ENCODE measurements at places on chromosomes 16 and 17.
A peak's percentile ranks its signal among the peaks of the same experiment; 100 is the strongest.

GRCh38 chr16:64440421-64440831 lies 681.4 kb downstream of the CDH11 start:
- DNase-seq: no peak

- DNase-seq: no peak
These were observed 51.0 kb upstream of the SREBF1 start for GRCh38 chr17:17887752-17888304.

DNA sequence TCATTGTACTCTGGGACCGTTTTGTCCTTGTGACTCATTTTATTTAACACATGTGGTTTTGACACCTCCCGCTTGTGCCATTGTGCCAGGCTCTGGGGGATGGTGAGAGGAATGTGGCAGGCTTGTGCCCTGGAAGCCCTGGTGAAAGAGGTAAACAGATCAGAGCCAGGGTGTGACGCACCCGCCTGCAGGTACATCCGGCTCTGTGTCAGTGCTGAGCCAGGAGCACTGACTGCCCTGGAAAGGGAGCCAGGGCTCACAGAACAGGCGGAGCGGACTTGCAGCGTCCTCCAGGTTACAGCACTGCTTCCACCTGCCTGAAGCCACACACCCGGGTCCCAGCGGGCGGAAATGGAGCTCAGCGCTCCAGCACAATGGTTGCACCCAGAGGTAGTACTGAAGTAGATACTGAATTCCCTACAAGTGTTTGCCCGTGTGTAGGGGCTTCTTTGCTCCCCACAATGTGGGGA lies 30.6 kb downstream of the CDRT15 start:
- DNase-seq: peak; percentile 58

DNA sequence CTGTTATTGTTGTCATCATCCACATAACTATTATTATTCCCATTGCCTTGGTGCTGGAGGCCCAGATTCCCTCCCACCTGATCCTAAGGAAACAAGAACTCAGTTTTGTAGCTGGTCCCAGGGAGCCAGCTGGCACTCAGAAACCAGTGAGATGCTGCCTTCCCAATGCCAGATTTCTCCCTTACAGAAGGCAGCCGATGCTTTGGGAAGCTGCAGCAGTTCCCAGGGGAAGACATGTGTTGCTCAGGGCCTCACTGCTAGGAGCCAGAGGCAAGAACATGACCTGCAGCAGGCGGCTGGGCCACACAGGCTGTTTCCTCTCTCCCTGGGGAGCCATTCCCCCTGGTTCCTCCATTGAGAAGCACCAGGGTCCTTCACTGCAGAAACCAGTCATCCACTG lies 59.9 kb upstream of the GRIN2A start:
- DNase-seq: no peak

DNA sequence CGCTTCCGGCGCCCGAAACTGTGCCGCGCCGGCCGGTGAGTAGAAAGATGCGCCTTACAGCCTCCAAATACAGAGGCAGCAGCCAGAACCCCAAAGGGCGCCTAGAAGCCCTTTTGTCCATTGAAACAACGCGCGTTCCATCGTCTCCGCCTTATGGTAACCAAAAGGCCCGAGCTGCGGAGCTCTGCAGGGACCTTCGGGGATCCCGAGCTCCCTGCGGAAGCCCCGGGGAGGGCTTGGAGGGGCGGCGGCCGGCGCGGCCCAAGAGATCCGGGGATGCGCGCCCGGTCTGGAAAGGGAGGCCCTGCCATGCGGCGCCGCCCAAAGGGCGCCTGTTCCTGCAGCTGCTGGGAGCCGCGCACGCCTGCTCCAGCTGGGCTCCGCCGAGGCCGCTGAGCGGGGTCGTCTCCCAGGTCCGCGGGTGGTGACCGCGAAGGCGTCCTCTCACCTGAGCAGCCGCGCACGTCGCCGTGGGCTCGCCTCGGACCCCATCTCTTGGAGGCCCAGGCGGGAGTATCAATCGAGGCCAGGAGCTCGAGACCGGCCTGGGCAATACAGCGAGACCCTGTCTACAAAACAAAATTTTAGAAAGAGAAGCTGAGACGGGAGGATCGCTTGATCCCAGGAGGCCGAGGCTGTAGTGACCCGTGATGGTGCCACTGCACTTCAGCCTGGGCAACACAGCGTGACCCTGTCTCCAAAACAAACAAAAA lies 742 bp upstream of the FBXO31 start:
- no peak for DNase-seq

- DNase-seq: no peak
These were observed 56.9 kb upstream of the LGALS9 start for GRCh38 chr17:27573971-27574525.

DNA sequence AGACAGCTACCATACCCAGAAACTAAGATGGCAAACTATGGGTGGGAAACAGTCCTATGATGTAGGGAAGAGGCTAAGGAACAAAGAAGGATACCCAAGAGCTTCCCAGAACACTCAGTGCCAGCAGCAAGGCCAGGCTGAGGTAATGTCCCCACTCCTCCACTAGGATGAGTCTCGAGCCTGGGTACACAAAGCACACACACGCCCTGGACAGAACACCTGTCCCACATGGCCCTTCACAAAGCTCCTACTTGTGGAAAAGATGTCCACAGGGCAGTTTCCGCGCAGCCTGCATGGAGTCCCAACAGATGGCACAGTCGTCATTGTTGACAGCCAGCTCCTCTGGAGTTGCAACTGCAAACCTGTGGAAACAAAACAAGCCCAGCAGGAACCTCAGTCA lies 23.9 kb downstream of the AMFR start:
- no peak for DNase-seq

GRCh38 chr17:8012045-8012580 lies 9.7 kb downstream of the GUCY2D start:
- DNase-seq: no peak

- DNase-seq: peak; percentile 53
These were observed at the start of gene C17orf113 for GRCh38 chr17:42050393-42051012. C17orf113 (minus strand) TSS chr17:42050601; CDS start chr17:42043376, 7,225 bp downstream.

DNA sequence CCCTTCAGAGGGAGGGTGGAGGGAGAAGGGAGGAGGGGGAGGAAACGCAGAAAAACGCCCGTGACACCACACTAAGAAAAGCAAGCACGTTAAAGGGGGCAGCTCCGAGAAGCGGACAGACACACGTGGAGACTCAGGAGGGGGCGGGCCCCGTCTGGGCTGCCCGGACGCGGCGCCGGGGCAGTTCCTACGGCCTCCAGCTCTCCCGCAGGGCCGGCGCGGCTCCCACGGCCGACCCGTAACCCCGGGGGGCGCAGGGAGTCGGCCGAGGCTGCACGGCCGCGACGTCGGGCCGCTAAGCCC lies 362 bp downstream of the KLHDC4 start:
- peak; percentile 36 for DNase-seq

All from stimulated activated naive CD8-positive, alpha-beta T cell treated with anti-CD3 and anti-CD28 coated beads, Interleukin-15, Interleukin-2, amounts not matched to agents 100 U/mL and 50 U/mL, for 24 hours (primary cell).